Stimulated activated CD8-positive, alpha-beta memory T cell treated with anti-CD3 and anti-CD28 coated beads, Interleukin-7, amount 100 ng/mL, for 4 hours (primary cell): ENCODE measurements at places on chromosomes 12 and 14.
A peak's percentile ranks its signal among the peaks of the same experiment; 100 is the strongest.

GRCh38 chr12:38269897-38270296 lies 46.7 kb upstream of the ALG10B start:
- DNase-seq = no peak

DNA sequence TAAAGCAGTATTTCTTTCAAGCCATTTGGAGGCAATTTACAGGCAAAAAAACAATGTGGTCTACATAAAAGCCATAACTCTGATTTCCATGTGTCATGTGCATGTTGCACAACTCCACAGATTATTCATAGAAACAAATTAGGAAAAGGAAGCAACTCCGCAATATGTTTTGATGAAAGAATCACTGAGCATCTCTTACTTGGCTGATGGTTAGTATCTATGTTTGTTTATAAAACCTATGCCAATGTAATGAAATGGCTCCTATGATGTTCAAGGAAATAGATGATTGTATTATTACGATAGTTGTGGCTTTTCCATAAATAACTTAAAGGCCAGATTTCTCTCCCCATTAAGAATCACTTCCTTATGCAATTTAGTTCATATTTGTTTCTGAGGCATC lies 373.7 kb downstream of the CCDC91 start:
- no peak for DNase-seq

- DNase-seq = no peak
Observed at GRCh38 chr14:46691819-46692218, 40.2 kb upstream of the RPL10L start.

DNA sequence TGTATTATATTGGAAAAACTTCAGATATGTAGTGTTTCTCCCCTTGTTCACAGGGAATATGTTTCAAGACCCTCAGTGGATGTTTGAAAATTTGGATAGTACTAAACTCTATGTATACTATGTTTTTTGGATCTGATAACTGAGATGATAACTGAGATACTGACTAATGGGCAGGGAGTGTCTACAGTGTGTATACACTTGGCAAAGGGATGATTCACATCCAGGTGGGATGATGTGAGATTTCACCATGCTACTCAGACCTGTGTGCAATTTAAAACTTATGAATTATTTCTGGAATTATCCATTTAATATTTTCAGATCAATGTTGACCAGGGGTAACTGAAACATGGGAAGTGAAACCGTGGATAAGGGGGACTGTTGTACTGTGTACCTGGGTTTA lies 13.8 kb downstream of the RAD51B start:
- DNase-seq = no peak

- no peak for DNase-seq
Observed at GRCh38 chr12:80766897-80767296, 50.2 kb downstream of the MYF5 start.

- DNase-seq = no peak
Observed at GRCh38 chr14:72788972-72789728, 104.8 kb downstream of the DPF3 start.

DNA sequence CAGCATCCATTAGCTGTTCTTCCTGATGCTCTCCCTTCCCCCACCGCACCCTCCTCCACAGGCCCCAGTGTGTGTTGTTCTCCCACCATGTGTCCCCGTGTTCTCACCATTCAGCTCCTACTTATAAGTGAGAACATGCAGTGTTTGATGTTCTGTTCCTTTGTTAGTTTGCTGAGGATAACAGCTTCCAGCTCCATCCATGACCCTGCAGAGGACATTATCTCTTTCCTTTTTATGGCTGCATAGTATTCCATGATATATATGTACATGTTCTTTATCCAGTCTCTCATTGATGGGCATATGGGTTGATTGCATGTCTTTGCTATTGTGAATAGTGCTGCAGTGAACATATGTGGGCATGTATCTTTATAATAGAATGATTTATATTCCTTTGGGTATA lies 9.0 kb downstream of the ATF1 start:
- no peak for DNase-seq

DNA sequence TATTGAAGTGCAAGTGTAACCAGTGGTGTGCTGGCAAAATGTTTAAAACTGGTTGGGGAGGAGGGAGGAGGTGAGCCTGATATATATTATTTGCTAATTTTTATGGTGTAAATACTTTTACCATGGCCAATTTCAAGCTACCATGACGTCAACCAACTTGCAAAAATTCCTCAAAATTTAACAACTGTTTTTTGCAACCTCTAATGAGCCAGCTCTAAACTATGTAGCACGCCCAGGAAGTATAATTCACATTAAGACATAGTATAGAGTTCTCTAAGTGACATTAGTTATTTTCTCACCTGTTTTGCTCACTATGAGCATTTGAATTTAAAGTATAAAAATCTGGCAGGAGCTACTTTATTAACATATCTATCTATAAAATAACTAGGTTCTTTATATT lies 41.4 kb downstream of the ATL1 start:
- no peak for DNase-seq

- no peak for DNase-seq
Observed at GRCh38 chr12:99721715-99722275, 74.2 kb downstream of the GARIN6 start.

DNA sequence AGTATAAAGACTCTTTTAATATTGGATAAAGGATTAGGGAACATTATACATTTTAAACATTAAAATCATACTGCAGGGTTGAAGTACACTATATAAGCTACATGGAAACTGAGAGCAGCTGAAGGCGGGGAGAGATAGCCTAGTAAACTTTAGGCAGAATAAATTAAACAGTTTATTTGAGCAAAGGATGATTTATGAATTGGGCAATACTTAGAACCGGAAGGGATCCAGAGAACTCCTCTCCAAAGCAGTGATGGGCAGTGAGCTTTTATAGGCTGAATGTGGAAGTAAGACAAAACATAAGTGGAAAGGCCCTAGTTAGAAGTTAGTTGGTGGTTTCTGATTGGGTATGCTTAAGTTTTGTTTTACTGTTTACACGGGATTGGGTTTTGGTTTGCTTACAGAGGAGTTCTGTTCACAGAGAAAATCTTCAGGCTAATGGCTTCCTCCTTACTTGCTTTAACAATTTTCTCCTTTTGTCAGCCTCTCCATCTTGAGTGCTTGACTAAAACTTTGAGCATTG lies 18.9 kb downstream of the LEMD3 start:
- DNase-seq = no peak

GRCh38 chr12:56118688-56119357 lies 757 bp downstream of the ZC3H10 start:
- DNase-seq = no peak

DNA sequence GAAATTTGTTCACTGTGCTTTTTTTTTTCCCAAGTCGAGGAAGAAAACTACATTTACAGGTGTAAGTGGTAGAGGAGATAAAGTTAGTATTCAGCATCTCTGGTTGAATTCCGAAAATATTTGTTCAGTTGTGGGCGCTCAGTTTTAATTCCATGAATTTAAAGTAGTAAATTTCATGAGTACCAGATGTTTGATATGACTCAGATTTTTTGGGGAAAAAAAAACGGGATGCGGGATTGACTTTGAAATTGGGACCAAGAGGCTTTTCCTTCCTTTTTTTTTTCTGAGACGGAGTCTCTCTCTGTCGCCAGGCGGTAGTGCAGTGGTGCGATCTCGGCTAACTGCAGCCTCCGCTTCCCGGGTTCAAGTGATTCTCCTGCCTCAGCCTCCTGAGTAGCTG lies 1.6 kb downstream of the TULP3 start:
- DNase-seq = no peak

DNA sequence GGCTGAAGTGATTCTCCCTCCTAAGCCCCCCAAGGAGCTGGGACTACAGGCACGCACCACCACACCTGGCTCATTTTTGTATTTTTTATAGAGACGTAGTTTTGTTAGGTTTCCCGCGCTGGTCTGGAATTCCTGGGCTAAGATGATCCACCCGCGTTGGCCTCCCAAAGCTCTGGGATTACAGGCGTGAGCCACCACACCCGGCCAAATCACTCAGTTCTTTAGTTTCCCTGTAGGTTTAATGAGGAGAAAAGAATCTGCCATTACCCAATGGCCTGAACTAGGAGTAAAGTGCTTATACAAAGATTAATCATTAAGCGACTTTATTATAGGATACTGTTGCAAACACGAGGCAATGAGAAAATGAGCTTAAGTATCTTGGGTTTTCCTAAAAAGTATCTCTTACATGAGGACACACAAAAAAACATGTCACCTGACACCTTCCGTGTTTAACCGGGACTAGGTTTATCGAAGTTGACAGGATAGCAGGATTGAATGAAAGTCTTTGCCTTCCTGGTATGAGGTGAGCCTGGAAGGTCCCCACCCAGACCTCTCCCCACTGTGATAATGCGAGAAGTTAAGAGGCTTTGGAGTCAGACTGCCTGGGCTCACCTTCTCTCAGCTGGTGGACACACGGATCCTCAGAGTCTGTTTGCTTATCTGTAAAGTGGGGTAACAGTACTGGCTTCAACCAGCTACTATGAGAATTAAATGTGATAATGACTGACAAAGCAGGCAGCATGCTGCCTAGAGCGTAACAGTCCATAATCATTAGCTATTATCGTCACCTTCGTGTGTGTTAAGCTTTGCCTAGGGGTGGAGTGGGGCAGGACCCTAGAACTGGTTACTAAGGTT lies 133.5 kb upstream of the KRAS start:
- no peak for DNase-seq

GRCh38 chr12:4685317-4685716 lies 34.9 kb upstream of the GALNT8 start:
- no peak for DNase-seq

DNA sequence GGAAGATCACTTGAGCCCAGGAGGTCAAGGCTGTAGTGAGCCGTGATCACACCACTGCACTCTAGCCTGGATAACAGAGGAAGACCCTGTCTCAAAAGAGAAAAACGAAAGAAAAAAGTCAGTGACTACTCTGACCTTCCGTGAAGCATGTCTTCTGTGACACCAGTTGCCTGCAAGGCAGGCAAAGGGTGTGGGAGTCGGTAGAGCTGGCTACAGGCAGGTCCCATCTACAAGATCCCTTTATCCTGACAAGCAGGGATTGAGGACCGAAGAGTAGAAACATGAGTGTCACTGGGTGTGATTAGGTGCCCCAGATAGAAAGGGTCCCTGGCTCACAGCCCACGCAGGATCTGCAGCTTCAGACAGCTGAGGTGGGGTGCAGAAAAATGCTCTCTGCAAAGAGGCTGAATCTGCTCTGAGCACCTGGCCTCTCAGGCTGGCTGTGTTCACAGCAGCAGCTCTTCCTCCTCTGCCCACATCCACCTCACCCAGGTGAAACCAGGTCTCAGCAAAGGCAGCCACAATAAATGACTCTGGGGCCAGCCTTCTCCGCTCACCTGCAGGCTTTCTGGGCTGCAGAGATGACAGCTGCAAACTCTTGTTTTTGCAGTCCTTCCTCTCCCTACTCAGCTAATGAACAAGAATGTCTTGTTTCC lies 28.6 kb upstream of the HSP90B1 start:
- no peak for DNase-seq

DNA sequence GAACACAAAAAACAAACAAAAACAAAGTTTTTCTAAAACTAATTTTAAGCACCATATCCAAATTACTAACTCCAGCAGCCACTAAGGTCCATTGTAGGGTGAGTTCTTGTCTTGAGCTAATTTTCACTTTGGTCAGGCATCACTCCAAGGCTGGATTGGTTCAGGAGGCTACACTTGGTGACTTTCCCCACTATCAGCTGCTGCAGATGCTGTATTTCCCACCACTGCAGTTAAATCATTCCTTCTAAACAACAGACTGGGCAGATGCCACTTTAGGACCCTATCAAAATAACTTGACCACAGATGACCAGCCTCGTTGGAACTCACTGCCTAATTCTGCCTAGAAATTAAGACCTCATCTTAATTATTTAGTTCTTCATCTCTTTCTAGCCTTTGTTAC lies 140.5 kb downstream of the SLC16A7 start:
- no peak for DNase-seq

DNA sequence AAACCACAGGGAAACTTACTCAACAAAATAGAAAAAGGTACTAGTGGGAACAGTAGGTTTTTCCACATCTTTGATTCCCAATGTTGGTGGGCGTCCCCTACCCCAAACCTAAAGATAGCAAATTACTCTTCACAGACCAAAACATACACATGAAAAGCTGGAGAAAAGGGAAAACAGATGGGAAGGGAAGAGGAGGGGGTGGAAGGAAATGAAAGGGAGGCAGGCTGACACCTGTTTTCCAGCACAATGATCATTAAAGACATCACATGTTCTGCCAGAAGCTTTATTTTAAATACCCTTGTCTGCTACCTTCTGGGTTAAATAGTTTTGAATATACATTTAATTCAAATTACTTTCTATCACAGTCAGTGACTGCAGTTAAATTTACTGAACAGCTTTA lies 1617.9 kb upstream of the SEL1L start:
- no peak for DNase-seq

DNA sequence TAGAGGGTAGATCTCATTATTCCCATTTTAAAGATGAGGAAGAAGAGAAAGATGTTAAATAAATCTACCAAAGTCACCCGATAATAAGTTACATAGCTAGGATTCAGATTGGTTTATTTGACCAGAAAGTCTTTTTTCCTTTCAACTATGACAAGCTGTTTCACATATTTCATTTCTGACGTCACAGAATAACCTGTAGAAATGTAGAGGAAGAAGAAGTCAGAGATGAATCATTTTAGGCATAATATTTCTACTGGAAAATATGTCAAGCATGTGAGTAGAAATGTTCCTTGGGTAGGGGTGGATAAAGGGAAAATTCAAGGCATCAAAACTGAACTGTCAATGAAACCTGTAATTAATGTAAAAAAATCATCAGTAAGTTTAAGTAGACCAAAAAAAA lies 107.0 kb downstream of the MGST1 start:
- DNase-seq = no peak

- no peak for DNase-seq
Observed at GRCh38 chr12:41510470-41510869, 322.4 kb downstream of the PDZRN4 start.

GRCh38 chr12:67630373-67631088 lies 18.0 kb upstream of the DYRK2 start:
- DNase-seq = peak; percentile 73

DNA sequence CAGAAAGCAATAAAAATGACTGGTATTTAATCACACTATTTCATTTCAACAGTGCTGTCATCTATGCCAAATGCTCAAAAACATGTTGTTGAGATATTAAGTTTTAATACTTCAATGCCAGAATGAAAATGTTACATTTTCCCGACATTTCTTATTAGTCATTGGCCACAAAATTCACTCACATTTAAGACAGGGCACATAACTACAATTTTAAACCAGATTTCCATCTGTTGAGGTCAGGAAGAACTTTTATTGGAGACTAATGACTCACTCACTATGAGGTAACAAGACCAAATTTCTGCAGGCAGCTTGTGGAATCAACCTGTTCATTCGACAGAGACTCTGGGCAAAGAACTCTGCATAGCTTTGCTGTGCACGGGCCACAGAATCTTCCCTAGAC lies 36.8 kb downstream of the PPTC7 start:
- no peak for DNase-seq

- DNase-seq = no peak
Observed at GRCh38 chr12:119980242-119980641, 8.8 kb upstream of the BICDL1 start.

GRCh38 chr12:92221656-92222315 lies 76.1 kb upstream of the BTG1 start:
- no peak for DNase-seq

- no peak for DNase-seq
Observed at GRCh38 chr12:108712925-108713203, 18.5 kb downstream of the CORO1C start.
